ENCODE measurements at places on chromosomes 1 and 21. TPM values are rescaled to one million over a fixed set of nuclear protein-coding genes. Genes with fewer than 3 reads are reported as not detected.
A peak's percentile ranks its signal among the peaks of the same experiment; 100 is the strongest.

Gene PHGDH
- total RNA-seq: 61.7 TPM

- DNase-seq: no peak
- no peaks in the 10 kb centered on the region for H3K36me3 ChIP-seq
- H3K27ac ChIP-seq: no peak overlapping the region
- H3K4me3 ChIP-seq: no peak overlapping the region
- no peaks in the 10 kb centered on the region for H3K4me1 ChIP-seq
These were observed 31.2 kb upstream of the CSF3R start for GRCh38 chr1:36513676-36514473.

GRCh38 chr1:86339906-86340305, 56.2 kb downstream of the ODF2L start:
- H3K4me3 ChIP-seq: no peak overlapping the region
- no peaks in the 10 kb centered on the region for H3K27me3 ChIP-seq
- no peak overlapping the region for H3K27ac ChIP-seq
- no peak for DNase-seq

Gene SPATA17
- not detected for total RNA-seq

GRCh38 chr1:167439301-167439988, 78.9 kb downstream of the CD247 start:
- no peaks in the 10 kb centered on the region for H3K27me3 ChIP-seq
- H3K27ac ChIP-seq: no peak overlapping the region
- H3K4me3 ChIP-seq: peak overlapping the region; percentile 47
- peaks cover 6% of the 10 kb centered on the region for H3K4me1 ChIP-seq
- H3K36me3 ChIP-seq: no peaks in the 10 kb centered on the region

Gene PLEKHA6
- 4.9 TPM for total RNA-seq

Gene ADAMTS4
- total RNA-seq: 109 TPM

Gene ELAPOR1
- total RNA-seq: not detected

GRCh38 chr1:44909901-44910544, 67.0 kb upstream of the PTCH2 start:
- no peaks in the 10 kb centered on the region for H3K27me3 ChIP-seq
- no peak for DNase-seq
- H3K36me3 ChIP-seq: no peaks in the 10 kb centered on the region
- H3K27ac ChIP-seq: peak overlapping the region; percentile 25
- H3K4me1 ChIP-seq: peaks cover 3% of the 10 kb centered on the region

Gene RPTN
- total RNA-seq: not detected

- H3K27ac ChIP-seq: peak overlapping the region; percentile 97
- H3K4me3 ChIP-seq: peak overlapping the region; percentile 94
- H3K27me3 ChIP-seq: no peaks in the 10 kb centered on the region
- H3K36me3 ChIP-seq: peaks cover 41% of the 10 kb centered on the region
These were observed 2.4 kb downstream of the PLEKHO1 start for GRCh38 chr1:150152182-150152536.

DNA sequence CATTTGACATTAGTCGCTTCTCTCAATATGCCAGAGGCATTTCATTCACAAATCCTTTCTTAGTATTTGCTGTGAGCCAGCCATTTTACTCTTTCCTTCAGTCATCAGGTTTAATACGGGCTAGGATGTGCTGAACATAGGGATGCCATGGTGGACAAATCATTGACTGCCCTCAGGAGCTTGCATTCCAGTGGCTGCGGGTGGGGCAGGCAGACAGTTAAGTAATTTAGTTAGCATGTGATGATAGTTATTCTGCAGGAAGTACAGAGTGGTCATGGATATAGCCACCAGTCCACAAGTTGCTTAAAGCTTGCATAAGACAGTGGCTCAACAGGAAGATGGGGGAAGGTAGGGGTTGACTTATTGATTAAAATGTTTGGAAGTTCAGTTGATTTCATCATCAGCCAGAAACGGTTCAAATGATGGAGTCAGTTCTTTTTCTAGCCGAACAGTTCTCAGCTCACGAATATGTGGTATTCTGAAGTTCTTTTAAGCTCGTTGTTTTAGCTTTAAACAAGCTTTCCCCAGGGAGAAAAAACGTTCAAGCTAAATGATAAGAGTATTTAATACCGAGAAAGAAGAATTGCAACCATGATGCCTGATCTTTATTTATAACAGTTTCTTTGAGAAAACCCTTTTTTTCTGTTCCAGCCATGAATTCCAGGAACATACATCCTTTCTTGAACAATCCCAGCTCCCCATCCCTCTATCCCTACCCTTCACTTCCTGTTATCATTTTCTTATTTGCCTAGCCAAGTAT, 1.4 kb downstream of the SLC22A15 start:
- H3K36me3 ChIP-seq: no peaks in the 10 kb centered on the region
- peak overlapping the region; percentile 74 for H3K27ac ChIP-seq
- no peaks in the 10 kb centered on the region for H3K27me3 ChIP-seq
- no peaks in the 10 kb centered on the region for H3K4me1 ChIP-seq
- no peak for DNase-seq

DNA sequence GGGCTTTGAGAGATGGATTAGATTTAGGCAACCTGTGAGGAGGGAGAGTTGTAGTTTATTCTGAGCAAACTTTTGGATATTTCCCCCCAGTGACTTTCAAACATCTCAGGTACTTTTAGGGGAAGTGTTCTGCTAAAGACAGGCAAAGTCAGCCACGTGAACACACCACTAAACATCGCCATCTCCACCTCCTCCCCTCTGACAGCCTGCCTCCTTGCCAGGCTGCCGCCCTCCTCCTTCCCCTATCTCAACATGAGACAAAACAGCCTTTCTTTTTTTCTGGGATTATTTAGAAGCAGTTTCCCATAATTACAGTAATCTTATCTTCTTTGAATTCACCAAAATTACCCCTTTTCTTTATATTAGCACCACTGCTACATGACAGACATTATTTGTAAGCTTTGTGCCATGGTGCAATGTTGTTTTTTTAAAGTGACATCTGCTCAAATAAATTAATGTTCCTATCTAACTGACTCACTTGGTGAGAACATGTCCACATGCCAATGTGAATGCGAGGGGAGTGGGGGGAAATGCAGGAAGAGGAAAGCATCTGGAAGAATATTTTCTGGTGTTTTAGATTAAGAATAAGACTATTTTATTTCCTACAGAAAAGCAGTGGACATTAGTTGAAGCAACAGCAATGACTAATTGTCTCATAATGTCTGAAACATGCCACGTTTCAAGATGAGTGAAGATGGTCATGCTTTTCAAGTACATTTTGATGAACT, 147.8 kb upstream of the ATP1B1 start:
- DNase-seq: no peak
- no peak overlapping the region for H3K4me3 ChIP-seq
- H3K36me3 ChIP-seq: no peaks in the 10 kb centered on the region
- H3K4me1 ChIP-seq: no peaks in the 10 kb centered on the region

DNA sequence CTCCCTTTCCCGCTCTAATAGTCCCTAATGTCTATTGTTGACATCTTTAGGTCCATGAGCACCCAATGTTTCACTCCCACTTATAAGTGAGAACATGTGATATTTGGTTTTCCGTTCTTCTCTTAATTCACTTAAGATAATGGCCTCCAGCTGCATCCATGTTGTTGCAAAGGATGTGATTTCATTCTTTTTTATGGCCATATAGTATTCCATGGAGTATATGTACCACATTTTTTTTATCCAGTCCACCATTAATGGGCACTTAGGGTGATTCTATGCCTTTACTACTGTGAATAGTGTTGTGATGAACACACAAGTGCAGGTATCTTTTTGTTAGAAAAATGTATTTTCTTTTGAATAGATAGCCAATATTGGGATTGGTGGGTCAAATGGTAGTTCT, 126.0 kb upstream of the RAB3GAP2 start:
- H3K27me3 ChIP-seq: no peaks in the 10 kb centered on the region
- H3K36me3 ChIP-seq: no peaks in the 10 kb centered on the region
- H3K4me3 ChIP-seq: no peak overlapping the region
- DNase-seq: no peak
- H3K4me1 ChIP-seq: no peaks in the 10 kb centered on the region

DNA sequence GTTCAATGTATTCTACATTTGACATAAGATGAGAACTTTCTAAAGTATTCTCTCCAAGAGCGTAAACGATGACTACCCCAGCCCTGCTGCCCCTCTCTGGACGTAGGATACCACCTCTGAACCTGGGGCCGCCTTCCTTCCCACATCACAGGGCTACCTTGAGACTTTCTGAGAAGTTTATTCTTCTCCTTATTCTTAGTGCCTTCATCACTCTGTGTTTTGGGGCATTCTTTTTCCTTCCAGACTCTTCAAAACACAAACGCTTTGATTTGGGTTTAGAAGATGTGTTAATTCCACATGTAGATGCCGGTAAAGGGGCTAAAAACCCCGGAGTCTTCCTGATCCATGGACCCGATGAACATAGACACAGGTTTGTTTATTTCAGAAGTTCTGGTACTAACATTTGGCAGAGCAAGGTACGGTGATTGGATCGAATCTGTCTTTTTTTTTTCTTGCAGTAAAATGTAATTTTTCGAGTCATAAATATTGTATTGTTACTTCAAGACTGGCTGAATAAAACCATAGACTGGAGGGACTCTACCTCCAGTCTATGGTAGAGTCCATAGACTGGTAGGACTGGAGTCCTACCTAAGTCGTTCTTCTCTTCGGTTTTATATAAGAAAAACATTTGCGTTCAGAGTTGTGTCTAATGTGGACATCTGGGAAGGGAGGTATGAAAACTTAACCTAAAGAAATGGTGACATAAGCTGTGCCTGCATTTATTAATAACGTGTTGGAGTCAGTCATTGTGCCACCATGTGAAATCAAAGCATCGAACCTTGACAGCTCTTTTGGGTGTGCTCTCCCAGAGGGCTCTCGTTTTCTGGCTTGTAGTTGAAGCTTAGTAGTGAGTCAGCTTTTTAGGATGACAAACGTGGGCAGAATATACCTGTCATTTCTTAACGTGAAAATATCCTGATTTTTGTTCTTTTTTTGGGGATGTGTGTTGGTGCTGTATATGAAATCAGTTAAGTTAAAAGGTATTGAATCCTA, 1.2 kb downstream of the MAN1A2 start:
- H3K27ac ChIP-seq: peak overlapping the region; percentile 97
- H3K4me3 ChIP-seq: peak overlapping the region; percentile 86
- peaks cover 7% of the 10 kb centered on the region for H3K4me1 ChIP-seq
- no peaks in the 10 kb centered on the region for H3K27me3 ChIP-seq
- H3K36me3 ChIP-seq: no peaks in the 10 kb centered on the region

DNA sequence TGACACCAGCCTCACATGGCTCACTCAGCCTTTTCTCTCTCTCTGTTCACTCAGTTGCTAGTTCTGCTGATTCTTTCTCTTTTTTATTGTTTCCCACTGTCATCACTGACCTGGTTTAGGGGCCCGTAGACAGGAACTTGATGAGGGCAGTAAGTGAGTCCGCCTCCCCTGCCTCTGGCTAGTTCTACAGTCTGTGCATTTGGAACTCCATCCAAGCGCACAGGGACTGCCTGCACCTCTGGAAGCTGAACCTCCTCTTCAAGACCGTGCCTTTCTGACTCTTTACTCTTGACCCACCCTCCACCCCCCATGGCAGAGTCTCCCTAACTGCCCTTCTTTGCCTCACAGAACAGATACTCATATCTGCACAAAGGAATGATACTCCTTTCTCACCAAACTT, 4.2 kb downstream of the TENT5C start:
- H3K27me3 ChIP-seq: no peaks in the 10 kb centered on the region
- H3K4me1 ChIP-seq: peaks cover 13% of the 10 kb centered on the region
- H3K4me3 ChIP-seq: no peak overlapping the region
- H3K27ac ChIP-seq: peak overlapping the region; percentile 19

GRCh38 chr1:61442544-61442943, 282.4 kb downstream of the TM2D1 start:
- DNase-seq: no peak
- H3K4me3 ChIP-seq: no peak overlapping the region
- no peaks in the 10 kb centered on the region for H3K36me3 ChIP-seq
- no peaks in the 10 kb centered on the region for H3K27me3 ChIP-seq
- no peak overlapping the region for H3K27ac ChIP-seq

DNA sequence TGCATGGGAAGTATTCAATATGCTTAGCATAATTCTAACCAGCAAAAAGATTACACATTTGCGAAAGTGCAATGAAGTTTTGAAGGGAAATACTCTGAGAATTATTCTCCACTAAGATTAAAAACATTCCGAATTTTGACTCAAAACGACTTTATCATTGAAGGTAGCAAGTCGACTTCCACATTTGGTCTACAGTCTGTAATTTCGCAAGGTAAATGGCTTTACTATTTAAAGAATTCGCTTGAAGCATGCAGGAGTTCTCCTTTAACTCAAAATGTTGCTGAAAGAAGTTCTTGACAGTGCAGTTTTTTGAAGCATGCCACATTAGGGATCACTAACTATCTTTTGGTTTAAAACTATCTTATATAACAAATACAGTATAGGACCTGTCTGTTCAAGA, 161.0 kb upstream of the HP1BP3 start:
- H3K27ac ChIP-seq: no peak overlapping the region
- no peaks in the 10 kb centered on the region for H3K27me3 ChIP-seq
- H3K4me3 ChIP-seq: no peak overlapping the region
- H3K36me3 ChIP-seq: no peaks in the 10 kb centered on the region
- no peaks in the 10 kb centered on the region for H3K4me1 ChIP-seq

DNA sequence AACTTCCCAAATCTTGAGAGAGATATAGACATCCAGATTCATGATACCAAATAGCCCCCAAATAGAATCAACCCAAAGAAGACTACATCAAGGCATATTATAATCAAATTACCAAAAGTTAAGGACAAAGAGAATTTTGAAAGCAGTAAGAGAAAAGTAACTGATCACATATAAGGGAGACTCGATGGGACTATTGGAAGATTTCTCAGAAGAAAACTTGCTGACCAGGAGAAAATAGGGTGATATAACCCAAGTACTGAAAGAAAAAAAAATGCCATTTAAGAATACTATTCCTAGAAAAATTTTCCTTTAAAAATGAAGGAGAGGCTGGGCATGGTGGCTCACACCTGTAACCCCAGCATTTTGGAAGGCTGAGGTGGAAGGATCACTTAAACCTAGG, 30.5 kb upstream of the WNT2B start:
- H3K4me1 ChIP-seq: no peaks in the 10 kb centered on the region
- no peaks in the 10 kb centered on the region for H3K27me3 ChIP-seq
- H3K36me3 ChIP-seq: no peaks in the 10 kb centered on the region

DNA sequence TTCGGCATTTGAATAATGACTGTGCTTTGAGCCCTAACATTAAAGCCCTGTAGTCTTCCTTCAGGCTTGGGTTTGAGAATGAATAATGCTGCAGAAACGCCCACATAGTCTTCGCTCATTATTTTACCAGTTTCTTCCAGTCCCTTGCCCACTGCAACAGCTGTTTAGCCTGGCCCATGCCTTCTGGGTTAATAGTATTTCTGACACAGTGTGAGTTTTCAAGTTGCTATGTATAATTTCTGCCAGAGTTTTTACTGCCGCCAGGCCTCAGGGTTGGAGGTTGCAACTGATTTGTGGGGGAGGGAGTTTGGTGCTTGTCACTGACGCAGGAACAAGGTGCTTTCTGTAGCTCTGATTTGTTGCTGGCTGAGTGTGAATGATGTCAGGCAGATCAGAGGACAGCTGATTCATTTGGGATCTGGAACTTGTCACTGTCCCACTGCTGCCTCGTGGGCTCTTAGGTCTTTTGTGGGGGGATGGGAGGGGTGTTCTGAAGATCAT, 109.8 kb downstream of the MAST2 start:
- peaks cover 2% of the 10 kb centered on the region for H3K4me1 ChIP-seq
- no peaks in the 10 kb centered on the region for H3K27me3 ChIP-seq
- peak; percentile 42 for DNase-seq
- peak overlapping the region; percentile 83 for H3K27ac ChIP-seq

DNA sequence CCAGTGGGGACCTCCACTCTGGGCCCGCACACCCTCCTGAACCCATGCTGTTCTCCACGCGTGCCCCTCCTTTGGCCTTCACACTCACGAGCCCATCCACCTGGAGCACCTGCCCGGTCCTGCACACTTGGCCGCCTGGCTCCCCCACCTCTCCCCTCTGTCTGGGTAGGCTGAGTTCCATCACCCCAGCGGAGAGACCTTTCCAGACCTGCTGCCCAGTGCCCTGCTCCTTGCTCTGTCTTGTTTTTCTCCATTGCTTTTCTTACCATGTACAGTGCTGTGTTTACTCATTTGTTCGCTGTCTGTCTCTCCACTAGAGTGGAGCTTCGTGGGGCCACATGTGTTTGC, 351.0 kb upstream of the VAMP3 start:
- H3K36me3 ChIP-seq: no peaks in the 10 kb centered on the region
- no peaks in the 10 kb centered on the region for H3K27me3 ChIP-seq
- no peak for DNase-seq

Measured in ascending aorta (tissue), 2 donors.